Cerebellar nuclear complex (tissue), 1 donor: ENCODE measurements at places on chromosomes 7 and 10.

DNA sequence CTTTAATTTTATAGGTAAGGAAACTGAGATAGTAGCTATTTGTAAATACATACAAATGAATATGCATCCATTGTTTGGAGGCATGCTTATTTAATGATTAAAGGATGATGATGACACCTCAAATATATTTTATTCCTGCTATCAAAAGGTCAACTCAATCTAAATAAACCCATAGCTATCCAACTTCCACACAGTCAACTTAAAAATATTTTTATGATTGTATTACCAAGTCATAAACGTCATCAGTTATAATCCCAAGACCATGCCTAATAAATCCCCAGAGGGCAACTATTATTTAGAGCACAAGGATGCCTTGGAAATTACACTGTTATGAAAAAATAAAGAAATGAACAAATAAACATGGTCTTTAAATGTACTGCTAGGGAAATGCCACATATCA, 102.1 kb downstream of the MPP7 start:
- no peak for DNase-seq

DNA sequence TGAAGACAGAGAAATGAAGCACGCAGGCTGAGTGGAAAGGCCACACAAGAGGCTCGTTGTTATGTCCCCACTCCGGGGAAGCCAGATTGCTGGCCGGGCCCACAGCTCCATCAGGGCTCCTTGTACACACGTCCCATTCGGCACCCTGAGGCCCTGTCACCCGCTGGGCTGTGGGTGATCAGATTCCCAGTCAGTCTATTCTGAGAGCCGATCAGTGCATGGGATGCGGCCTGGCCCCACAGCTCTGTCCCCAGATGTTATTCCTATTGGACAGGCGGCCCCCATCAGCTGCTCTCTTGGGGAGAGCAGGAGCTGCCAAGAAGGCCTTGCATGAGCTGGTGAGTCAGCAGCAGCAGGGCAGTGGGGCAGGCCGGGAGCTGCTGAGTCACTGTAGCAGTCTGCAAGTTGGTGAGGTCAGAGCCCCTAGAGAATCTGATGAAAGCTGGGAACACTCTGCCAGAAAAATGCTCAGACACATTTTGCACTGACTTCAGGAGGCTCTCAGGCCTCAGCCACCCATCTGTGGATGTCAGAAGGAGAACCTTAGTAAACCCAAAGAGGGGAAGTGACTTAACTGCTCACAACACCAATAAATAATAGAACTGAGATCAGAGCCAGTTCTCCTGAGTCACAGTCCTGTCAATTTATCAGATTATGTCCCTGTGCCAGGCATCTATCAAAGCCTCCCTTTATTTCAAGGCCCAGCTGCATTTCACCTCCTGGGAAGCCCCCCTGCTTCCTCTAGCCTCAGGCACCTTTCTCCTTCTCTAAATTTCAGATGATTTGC, 9.4 kb upstream of the PSAP start:
- no peak for DNase-seq

GRCh38 chr10:124287791-124288190, 130.9 kb downstream of the OAT start:
- DNase-seq: no peak

DNA sequence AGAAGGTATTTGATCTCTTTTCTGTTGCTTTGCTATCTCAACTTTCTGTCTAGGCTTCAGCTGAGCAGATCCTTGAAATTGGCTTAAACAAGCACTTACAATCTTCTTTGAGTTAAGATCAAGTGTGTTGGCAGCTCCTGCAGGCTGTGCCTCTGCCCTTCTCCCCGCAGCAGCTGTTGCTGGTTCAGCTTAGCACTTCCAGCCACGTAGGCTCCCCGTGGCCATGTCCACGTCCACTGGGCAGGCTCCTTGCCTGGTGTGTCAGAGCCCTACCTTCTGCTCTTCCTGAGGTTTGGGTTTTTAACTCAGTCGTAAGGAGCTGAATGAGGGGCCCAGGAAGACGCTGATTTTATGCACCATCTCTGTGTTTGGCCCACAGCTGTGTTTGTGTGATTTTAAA, 47.2 kb downstream of the CAMK1D start:
- no peak for DNase-seq

GRCh38 chr7:84389242-84389641, 194.7 kb upstream of the SEMA3A start:
- no peak for DNase-seq

GRCh38 chr7:115435178-115435577, 513.3 kb downstream of the MDFIC start:
- no peak for DNase-seq

- no peak for DNase-seq
Observed at GRCh38 chr10:14381475-14381874, 50.8 kb upstream of the FRMD4A start.

DNA sequence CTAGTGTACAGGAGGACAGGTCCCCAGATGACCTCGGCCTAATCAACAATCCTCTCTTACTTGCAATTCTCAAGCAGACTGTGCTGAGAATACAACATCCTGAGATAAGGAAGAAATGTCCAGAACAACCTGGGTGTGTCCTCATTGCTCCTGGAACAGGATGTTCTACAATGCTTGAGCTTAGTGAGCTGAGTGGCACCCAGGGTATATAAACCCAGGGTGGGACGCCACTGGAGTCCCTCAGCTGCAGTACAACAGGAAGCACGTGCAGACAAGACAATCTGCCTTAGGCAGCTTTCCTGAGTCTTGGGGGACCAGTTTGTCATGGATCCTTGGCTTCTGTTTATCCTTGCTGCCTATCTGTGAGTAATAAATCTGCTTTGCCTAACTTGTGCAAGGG, 27.7 kb upstream of the SLC25A13 start:
- no peak for DNase-seq

GRCh38 chr10:104811166-104811565, 170.1 kb downstream of the SORCS3 start:
- DNase-seq: no peak

GRCh38 chr7:11203224-11203623, 229.6 kb downstream of the PHF14 start:
- DNase-seq: no peak

- DNase-seq: no peak
Observed at GRCh38 chr10:62858364-62858763, 42.2 kb upstream of the EGR2 start.

- DNase-seq: no peak
Observed at GRCh38 chr7:105304040-105304895, 84.5 kb downstream of the SRPK2 start.

DNA sequence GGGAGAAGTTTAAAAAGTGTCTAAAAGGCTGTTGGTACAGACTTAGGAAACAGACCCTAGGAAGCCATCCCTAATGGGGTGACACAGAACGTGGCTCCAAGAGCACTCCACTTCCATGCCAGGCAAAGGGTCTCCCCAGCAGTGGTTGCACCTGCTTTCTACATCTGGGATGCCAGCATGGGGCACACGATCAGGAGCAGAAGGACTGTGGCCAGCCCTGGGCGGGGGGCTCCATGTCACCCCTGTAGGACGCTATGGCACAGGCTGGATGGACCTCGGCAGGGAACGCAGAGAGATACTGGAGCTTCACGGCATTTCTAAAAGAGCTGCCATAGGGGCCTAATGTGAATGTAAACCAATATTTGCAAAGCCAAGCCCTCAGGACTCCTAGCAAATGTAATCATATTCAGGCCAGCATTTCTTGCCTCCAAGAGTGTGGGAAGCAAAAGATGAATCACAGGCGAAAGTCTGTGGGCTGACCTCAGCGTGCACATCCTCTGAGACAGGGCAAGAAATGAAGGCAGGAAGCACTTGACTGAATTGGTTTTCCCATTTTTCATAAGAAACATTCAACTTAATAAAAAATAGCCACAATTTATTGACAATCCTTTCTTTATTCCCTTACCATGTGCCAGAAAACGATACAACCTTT, 93.9 kb downstream of the ATXN7L1 start:
- no peak for DNase-seq
